Activated CD8-positive, alpha-beta memory T cell treated with anti-CD3 and anti-CD28 coated beads, Interleukin-2, amount 10 ng/mL, durations not matched to agents 7 days and 5 days (primary cell): ENCODE measurements at places on chromosomes 13 and 19. TPM values are rescaled to one million over a fixed set of nuclear protein-coding genes. Genes with fewer than 3 reads are reported as not detected.

PSG4 gene
- not detected for total RNA-seq

ZNF221 gene
- total RNA-seq, result 2.1 TPM

DNA sequence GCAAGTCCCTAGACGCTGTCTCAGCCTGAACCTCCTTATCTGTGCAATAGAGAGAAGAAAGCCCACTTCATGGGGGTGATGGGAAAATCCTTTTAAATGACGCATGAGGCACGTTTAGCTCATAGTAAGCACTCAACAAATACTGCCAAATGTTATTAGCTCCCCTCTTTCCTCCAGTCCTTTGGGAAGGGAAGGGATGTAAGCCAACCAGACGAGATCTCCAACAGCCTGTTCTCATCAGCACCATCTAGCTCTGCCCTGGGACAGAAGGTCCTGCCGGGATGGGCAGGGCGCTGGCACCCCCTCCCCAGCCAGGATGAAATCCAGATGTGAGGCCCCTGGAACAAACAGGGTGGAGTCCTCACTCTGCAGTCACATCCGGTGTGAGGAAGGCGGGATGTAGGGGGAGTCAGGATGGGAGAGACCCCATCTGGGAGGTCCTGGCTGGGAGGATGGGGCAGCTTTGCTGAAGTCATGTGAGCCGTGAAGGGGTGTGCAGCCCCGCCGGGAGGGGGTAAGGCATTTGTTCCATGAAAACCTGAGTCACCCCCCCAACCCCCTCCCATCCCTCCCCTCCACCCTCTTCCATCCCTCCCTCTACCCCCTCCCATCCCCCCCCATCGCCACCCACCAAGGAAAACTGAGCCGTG lies 4.6 kb downstream of the S1PR2 start:
- no peaks in the 10 kb centered on the region for H3K27me3 ChIP-seq
- peaks cover 3% of the 10 kb centered on the region for H3K36me3 ChIP-seq
- DNase-seq, result no peak
- no peak overlapping the region for H3K4me3 ChIP-seq
- no peak overlapping the region for H3K27ac ChIP-seq

SIAH3 gene
- total RNA-seq, result not detected

CGB8 gene
- not detected for total RNA-seq

DNA sequence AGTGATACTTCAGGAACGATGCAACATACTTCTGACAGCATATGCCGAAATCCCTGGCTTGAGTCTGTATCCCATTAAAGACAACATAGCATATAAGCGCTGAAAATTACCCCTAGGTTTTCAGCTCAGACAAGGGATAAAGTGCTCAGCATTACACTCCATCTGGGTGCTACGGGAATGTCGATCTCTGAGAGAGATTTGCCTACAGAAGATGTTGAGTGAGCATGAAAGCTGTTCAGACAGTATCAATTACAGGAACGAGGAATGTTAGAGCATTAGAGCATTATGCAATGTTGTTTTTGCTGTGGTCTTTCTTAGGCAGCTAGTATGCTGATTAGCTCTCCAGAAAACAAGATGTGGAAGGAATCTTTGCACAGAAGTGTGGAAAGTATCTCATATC lies 484.5 kb downstream of the LIG4 start:
- no peak for DNase-seq
- H3K36me3 ChIP-seq, result no peaks in the 10 kb centered on the region
- H3K27ac ChIP-seq, result no peak overlapping the region

DNA sequence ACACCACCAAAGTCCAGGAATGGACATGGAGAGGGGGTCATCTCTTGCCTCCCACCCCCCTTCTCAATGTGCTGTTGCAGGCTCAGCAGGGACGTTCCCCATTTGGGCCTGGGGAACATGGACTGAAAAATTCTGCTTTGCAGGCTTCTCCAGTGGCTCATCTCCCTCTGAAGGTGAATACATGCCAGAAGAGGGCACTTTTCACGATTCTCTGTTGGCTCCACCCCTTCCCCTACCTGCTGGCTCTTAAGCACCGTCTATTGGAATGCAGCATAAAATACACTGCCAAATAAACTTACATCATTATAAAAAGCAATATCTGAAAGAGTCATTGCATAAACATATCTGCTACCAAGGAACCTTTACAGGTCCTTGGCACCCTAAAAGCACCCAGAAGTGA lies 35.7 kb downstream of the NHLRC3 start:
- no peaks in the 10 kb centered on the region for H3K4me1 ChIP-seq
- peaks cover 48% of the 10 kb centered on the region for H3K27me3 ChIP-seq
- H3K4me3 ChIP-seq, result no peak overlapping the region
- no peak overlapping the region for H3K27ac ChIP-seq
- peaks cover 2% of the 10 kb centered on the region for H3K36me3 ChIP-seq

RNF225 gene
- 0.70 TPM for total RNA-seq

DNA sequence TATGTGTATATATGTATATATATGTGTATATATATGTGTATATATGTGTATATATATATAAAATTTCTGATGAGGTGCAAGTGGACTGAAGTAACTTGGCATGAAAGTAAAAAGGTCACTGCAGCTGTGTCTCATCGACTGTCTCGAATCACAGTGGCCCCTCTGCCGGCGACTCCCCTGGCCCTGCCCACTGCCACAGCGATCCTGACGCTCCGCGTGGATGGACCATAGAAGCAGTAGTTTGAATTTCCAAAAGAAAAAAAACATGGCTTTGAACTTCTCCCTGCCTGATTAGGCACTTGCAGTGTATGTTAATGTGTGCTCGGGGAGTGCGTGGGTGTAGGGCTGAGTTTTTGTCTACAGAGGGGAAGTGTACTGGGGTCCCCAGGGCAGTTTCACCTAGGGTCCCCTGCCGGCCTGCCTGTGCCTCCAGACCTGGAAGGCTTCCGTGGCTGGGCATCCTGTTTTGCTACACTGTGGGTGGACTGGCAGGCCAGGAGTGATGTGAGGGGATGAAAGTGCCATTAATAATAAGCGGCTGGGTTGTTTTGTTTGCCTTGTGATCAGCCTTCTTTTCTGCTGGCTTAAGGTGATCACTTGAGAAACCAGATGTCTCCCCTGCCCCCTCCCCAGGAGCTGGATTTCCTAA lies 10.8 kb downstream of the ZIC5 start:
- peaks cover 2% of the 10 kb centered on the region for H3K36me3 ChIP-seq
- no peak overlapping the region for H3K27ac ChIP-seq
- peaks cover 86% of the 10 kb centered on the region for H3K27me3 ChIP-seq
- DNase-seq, result no peak
